ENCODE measurements at places on chromosomes 1 and 21.
A peak's percentile ranks its signal among the peaks of the same experiment; 100 is the strongest.

DNA sequence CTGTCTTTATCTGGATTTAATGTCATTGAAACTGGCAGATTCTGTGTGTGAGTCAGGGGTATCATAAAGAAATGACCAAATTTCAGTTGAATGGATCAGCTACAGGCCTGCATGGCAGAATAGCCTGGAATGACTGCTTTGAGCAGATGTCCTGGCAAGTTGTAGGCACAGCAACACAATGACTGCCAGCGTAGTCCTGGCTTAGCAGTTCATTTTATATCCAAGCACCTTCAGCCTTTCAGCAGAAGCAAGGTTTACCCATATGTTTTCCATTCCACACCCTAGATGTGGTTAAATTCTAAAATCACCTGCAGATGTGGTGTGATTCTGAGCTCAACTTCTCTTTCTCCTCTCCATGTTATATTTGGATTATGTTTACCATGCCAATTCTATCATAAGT, 22.3 kb upstream of the PTGFR start:
- DNase-seq: no peak

DNA sequence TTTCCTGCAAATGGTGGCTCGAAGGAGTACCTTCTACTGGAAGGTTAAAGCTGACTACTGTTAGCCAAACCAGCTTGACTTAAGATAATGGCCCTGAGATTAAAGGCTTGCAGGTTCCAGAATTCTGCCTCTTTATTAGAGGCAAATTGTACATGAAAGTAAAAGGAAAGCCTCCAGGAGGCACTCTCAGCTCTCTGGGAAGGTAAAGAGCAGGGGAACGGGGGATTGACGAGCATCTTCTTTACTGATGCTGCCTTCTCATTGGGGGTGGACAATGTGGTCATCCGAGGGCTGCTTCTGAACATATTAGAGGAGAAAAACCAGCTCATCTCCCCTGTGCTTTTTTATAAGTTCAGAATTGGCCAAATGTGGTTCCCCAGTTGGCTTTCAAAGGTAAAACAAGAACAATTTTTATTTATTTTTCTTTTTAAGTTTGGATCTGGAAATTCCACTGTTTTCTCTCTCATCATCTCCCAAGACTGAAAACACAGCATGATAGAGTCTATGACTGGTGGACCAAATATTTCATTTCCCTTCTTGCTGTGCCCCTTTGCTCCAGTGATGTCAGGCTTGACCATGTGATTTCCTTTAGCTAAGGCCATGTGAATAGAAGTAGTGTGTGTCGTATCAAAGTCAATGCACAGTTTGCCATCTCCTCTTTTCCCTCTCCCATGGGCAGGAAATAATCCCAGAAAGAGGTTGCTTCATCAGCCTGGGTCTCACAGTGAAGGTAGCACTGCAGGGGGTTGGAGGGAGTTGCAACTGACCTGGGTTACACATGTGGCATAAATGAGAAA, 292.7 kb downstream of the PRDM2 start:
- no peak for DNase-seq

DNA sequence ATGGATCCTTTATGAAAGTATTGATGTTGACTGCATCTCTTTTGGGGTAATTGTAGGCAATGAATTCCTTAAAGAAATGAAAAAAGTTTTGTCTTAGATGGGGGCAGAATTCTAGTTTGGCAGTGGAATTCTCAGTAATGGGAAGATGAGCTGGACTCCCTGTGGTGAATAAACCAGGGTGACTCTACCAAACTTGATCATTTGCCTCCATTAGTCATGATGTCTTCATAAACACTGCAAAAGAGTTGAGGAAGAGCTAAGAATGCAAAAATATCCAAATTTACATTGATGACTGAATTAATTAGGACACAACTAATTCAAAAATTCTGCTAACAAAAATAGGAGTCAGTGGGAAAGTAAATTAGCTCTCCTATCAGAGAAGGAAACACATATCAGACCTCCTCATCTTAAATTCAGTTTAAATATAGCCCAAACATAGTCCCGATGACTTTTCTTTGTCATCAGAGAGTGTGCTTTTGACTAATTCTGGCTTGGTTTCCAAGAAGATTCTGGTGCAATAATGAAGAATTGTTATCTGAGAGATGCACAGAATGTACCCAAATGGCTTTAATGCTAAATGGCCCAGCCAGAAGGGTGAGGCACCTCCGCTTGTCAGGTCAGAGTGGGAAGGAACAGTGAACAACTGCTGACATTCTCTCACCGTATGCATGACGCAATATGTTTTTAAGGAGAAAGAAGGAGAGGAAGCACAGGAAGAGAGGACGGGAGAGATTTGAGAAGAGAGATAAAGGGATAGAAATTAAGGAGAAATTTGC, 525.1 kb downstream of the LMO4 start:
- no peak for DNase-seq

GRCh38 chr1:36207339-36207738, 16.9 kb upstream of the THRAP3 start:
- DNase-seq: peak; percentile 75

DNA sequence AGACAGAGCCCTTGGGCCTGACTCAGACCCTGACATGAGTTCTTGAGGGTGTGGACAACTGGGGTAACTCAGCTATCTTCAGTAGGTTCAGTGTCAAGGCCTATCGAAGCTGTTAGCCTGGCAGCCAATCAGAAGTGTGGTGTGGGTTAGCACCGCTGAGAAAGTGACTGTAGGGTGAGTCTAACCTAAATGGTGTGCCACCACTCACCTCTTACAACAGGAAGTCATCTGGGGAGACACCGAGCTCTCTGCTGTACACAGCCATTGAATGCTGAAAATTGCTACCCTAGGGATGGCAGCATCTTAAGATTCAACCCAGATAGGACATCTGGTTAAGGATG, 44.6 kb downstream of the RASSF5 start:
- no peak for DNase-seq

DNA sequence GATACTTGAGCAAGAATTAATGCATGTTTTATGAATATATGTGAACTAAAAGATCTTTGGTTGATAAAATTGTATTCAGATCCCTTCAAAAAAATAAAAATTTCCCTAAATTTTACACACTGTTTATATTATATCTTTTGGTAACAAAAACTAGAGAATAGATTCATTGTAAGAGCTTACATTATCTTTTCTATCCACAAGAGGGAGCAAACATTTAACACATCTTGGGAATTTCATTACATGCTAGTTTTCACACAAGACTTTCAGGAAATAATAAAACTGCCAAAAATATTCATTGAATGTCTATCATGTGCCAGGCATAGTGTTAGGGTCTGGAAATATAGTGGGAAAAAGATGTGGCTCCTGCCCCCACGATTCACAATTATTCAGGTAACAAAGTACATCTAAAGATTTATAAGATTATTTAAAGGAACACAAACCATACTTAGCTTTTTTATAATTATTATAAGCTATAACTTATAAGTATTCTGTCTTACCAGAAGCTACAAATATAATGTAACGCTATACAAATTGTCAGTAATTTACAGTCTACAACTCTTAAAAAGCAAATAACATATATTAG, 30.6 kb downstream of the FAF1 start:
- DNase-seq: peak; percentile 32

- peak; percentile 42 for DNase-seq
Observed at GRCh38 chr21:31656199-31657095, 3.0 kb upstream of the SOD1 start.

DNA sequence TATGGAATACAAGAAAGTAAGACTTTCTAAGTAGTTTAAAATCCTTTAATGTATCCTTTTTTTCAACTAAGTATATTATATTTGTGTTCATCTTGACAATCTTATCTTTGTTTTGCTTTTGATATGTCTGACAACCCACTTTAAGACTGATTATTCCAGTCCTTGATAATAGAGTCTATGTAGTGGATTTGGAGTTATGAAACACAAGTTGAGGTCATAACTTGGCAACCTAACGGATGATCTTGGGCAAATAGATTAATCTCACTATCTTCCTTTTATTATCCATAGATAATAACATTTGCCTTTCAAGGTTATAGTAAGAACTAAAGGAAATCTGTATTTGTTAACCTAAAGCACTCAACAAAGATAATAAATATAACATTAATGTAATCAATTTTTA, 4.8 kb upstream of the GBP2 start:
- peak; percentile 16 for DNase-seq

- DNase-seq: no peak
Observed at GRCh38 chr1:247013391-247013790, 5.5 kb upstream of the ZNF695 start.

DNA sequence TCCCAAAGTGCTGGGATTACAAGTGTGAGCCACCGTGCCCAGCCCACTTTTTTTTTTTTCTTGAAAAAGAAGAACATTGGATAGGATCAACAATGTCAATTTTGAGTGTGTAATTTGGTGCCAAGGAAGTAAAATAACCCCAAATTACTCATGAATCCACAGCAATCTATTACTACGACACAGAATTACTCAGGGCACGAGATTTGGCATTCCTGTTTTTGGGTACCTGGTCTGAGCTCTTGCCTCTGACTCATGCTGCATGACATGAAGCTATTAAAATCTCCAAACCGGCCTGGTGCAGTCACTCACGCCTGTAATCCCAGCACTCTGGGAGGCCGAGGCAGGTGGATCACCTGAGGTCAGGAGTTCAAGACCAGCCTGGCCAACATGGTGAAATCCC, 10.4 kb downstream of the RNF19B start:
- peak; percentile 48 for DNase-seq

DNA sequence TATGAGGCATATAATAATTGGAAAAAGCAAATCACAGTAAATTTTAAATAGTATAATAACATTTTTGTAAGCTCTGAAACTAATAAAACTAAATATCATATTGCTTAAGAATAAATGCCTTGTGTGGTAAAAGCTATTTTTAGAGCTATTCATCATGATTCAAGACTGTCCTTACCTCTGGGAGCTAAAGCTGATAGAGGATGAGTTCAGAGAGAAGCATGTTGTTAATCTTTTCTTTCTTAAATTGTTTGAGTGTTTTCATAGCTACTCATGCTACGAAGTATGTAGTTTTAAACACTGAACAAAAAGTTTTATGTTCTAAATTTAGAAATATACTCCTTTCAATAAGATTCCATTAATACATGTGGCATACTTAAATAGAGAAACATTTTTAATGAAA, 30.5 kb downstream of the IFI16 start:
- DNase-seq: peak; percentile 81

- peak; percentile 45 for DNase-seq
Observed at GRCh38 chr1:207825719-207826556, 74.1 kb downstream of the CD46 start.

DNA sequence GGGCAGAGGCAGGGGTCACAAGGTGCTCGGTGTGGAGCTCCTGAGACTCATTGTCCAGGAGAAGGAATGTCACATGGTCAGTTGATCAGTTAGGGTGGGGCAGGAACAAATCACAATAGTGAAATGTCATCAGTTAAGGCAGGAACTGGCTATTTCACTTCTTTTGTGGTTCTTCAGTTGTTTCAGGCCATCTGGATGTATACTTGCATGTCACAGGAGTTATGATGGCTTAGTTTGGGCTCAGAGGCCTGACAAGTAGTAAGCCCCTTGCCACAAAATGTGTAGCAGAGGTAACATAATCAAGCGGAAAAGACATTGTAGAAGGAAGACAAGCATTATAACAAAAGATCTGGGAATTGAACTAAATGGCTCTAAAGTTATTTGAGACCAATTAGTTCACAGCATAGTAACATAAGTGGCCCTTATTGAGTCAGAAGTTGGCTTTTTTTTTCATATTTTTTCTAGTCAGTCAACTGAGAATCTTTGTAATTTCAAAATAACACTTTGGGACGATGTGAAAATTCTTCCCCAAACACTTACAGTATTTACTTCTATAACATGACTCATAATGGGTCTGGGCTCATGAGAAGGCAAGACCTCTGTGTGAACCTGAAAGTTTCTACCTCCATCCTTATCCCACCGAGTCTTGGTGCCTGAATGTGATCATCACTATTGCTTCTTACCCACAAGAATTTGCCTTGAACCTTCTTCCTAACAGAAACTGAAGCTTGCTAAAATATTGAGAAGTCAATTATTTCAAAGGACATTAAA, 137.0 kb upstream of the DPT start:
- DNase-seq: no peak

DNA sequence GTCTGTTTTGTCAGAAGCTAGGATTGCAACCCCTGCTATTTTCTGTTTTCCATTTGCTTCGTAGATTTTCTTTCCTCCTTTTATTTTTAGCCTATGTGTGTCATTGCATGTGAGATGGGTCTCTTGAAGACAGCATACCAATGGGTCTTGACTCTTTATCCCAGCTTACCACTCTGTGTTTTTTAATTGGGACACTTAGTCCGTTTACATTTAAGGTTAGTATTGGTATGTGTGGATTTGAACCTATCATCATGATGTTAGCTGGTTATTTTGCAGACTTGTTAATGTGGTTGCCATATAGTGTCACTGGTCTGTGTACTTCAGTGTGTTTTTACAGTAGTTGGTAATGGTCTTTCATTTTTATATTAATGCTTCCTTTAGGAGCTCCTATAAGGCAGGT, 141.5 kb downstream of the DNAH14 start:
- DNase-seq: no peak

GRCh38 chr1:17060306-17060749, 6.5 kb upstream of the SDHB start:
- no peak for DNase-seq

DNA sequence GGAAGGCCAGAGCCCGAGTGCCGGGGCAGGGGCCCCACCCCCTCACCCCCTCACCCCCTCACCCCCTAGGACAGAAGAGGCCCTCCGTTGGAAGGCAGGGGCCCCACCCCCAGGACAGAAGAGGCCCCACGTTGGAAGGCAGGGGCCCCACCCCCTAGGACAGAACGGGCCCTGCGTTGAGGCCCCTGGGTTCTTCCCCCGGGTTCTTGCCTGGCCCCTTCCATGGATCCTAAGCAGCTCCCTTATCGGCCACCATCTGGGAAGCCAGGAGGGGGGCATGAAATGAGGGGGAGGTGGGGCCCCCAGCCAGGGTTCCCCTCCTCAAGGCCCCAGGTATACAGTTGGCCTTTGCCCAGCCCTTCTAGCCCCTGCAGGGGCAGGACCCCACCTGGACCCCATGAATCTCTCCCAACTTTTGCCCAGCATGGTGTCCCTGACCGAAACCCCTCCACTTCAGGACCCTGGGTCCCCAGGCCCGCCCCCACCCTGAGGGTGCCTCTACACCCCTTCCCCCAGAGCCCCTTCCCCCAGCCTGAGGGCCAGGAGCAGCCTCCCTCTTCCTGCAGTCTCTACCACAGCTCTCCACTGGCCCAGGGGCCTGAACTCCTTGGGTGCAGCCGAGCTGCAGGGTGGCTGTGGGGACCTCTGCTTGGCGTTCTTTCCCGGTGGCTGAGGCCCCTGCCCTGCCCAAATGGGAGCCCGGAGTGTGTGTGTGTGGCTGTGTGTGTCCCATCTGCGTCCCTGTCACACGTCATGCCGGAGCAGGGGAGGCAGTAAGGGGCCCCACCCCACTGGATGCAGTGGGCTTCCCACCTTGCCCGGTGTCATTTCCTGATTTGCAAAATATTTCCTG, 4.3 kb upstream of the VWA1 start:
- DNase-seq: no peak

- no peak for DNase-seq
Observed at GRCh38 chr1:171418546-171418945, 66.8 kb upstream of the PRRC2C start.

DNA sequence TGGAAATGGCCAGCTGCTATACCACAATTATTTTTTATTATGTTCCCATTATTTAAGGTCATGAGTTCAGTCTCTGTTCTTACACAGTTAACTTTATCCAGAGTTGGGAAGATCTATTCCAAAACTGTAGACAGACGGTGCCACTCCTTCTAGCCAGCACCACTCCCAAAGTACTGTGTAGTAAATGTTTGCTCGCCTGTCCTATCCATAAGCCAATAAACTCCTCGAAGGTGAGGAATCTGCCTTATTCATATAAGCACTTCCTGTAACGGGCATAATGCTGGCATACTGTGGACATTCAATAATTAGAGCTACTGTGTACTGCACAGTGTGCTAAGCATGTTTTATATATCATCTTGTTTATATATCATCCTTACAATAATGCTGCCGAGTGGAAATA, 26.1 kb upstream of the STMN1 start:
- DNase-seq: no peak
